ENCODE measurements at places on chromosomes 5 and 9. TPM values are rescaled to one million over a fixed set of nuclear protein-coding genes. Genes with fewer than 3 reads are reported as not detected.

FRMPD1 gene
- polyA plus RNA-seq: 0.68 TPM

ZNF354B gene
- 2.9 TPM for polyA plus RNA-seq

CCDC171 gene
- polyA plus RNA-seq: 0.35 TPM

ERAP2 gene
- polyA plus RNA-seq: 0.23 TPM

LPAR1 gene
- polyA plus RNA-seq: 2.5 TPM

NR5A1 gene
- polyA plus RNA-seq: 0.01 TPM

KDM3B gene
- polyA plus RNA-seq: 52.7 TPM

DRD1 gene
- polyA plus RNA-seq: 0.01 TPM

DIPK1B gene
- polyA plus RNA-seq: 2.2 TPM

POU5F2 gene
- not detected for polyA plus RNA-seq

GRM6 gene
- polyA plus RNA-seq: not detected
